Activated T-cell treated with anti-CD3 and anti-CD28 coated beads for 48 hours (primary cell): ENCODE measurements at places on chromosomes 2 and 18.

- DNase-seq: no peak
Measured at GRCh38 chr18:31553800-31554199, 37.9 kb upstream of the TTR start.

DNA sequence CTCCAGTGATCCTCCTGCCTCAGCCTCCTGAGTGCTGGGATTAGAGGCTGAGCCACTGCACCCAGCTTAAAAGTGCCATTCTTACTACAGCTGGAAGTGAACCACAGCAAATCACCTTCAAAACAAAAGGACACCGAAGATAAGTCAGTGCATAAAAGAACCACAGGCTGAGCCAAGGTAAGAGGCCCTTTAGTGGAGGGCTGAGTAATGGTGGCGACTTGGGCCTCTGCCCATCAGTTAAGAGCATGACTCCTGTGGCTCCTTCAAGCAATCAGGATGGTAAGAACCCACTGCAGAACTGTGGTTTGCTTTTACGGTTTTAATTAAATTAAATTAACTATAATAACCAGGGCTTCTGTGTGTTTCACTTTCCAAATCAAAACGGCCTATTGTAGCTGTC lies 75.1 kb downstream of the CTAGE1 start:
- no peak for DNase-seq

DNA sequence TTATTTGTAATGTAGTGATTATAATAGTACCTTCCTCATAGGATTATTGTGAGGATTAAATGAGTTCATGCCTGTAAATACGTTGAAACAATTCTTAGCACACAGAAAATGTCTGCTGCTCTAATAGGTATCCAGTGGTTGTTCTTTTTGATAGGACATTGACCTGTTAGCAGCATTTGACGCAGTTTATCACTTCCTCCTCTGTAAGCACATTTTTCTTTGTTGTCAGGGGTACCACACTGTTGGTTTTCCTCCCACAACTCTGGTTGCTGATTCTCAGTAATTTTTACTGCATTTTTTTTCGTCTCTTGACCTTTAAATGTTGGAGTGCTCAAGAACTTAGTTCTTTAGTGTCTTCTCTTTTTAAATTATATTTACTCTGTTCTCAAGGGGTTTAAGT lies 15.4 kb downstream of the PPM1B start:
- DNase-seq: no peak

DNA sequence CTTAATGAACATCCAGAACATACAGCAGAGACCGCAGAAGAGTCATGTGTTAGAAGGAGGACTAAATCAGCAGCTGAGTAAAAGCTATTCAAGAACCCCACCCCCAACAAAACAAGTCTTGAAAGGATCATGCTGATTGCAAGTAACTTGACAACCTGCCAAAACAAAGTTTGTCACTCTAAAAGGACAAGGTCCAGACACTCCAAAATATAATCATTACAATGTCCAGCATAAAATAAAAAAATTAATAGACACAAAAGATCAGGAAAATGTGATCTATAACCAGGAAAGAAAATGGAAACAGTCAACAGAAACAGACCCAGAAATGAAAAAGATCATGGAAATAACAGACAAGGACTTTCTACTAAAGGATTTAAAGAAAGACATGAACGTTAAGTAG lies 28.5 kb downstream of the CCDC88A start:
- no peak for DNase-seq

- DNase-seq: no peak
Measured at GRCh38 chr18:37494406-37494805, 71.2 kb downstream of the CELF4 start.

DNA sequence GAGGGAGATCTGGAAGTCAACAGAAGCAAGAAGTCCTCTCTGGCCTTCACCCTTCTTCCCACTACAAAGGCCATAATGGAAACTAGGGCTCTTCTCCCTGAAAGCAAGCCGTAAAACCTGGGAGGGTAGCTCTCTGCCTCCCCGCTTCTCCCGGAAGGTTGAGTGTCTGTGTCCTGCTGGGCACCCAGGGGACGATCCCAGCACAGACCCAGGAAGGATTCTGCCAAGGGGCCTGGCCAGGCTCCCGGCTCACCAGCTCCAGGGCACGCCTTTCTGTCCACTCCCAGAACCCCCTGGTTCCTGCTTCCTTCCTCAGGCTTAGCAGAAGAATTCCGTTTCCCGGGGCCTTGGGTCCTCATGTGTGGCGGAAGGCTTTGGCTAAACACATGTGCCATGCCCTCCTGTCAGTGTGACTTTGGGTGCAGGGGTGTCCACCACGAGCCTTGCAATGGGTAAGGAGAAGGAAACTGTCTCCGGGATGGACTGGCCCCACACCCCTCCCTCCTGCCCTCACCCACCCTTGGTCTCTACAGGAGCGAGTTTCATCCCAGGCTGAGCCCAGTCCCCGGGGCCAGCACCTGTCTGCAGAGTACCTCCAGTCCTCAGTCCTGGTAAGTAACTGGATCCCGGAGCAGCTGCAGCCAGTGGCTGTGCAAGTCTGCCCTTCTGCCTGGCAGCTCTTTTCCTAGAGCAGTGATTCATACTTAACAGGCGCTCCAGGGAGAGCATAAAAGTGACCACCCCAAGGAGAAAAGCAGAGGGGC lies 135.8 kb downstream of the TPO start:
- DNase-seq: no peak

DNA sequence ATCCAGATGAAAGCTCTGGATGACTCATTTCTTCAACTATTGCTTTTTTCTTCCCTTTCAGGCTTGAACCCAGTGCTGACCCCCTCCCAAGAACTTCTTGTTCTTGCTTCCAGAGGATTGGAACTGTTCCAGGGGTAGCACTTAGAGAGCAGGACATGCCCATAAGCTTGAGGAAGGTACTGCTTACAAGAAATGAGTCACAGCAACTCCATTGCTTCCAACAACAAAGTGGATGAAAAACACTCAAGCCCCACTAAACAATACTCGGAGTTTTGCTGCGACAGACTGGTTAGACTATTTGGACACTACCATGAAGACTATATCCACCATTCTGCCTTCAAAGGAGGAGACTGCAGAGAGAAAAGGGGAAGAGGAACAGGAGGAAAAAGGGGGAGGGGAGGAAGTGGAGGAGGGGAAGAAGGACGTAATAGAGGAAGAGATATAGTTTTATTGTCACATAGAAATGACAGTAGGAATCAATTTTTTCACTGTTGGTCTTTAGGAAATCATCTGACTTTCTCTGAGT lies 1.6 kb upstream of the EPC2 start:
- DNase-seq: no peak

DNA sequence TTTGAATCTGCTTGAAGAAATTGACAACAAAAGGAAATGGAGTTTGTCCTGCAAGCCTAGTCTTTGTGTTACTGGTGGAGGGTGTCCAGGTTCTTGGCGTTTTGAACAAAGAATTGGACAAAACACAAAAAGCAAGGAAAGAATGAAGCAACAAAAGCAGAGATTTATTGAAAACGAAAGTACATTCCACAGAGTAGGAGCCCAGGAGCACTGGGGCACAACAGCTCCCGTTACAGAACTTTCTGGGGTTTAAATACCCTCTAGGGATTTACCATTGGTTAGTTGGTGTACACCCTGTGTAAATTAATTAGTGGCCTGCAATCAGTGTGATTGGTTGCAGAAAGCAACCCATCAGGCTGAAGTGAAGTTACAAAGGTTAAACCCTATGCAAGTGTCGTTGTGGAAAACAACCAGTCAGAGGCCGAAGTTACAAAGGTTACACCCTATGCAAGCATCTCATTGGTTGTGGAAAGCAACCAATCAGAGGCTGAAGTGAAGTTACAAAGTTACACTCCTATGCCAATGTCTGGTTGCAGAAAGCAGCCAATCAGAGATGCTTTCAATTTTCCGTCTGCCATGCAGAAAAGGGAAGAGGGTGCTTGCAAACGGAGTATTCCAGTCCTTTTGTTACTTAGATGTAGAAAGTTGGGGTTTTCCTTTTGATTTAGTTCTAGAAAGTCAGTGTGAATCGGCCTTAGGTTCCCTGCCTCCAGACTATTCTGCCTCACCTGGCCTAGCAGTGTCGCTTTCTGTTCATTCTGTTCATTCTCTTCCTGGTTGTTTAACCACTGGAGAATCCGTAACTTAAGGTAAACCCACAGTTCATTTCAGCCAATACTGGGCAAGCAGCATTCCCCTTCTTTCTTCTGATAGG lies 47.6 kb upstream of the PTH2R start:
- DNase-seq: no peak
